ENCODE measurements at places on chromosomes 4 and X.

DNA sequence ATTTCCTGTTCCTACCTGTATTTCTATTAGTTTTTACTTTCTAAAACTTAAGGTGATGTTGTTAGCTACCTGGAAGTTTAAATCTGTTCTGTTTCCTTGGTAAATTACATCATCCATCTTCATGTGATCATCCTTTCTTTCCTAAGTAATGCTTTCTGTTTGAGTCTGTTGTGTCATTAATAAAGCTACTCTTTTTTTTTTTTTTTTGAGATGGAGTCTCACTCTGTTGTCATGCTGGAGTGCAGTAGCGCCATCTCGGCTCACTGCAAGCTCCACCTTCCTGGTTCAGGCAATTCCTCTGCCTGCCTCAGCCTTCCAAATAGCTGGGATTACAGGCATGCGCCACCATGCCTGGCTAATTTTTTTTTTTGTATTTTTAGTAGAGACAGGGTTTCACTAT lies 73.3 kb downstream of the FIP1L1 start:
- peak; percentile 7 for DNase-seq

DNA sequence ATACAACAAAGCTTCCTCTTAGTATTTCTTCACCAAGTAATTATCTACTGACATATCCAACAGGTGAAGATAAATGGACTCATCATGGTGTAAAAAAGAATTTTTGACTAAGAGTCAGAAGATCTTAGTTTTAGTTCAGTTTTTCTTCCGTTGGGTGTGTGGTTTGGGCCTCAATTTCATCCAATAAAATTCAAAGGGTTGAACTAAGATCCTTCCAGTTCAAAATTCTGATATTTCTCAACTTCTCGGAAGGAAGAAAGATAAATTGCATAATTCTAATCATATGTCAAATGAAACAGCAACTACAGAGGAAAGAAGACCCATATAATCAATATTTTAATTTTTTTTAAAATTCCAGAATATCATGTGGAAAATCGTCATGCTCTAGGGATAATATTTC lies 192.7 kb downstream of the SPRY1 start:
- no peak for DNase-seq

DNA sequence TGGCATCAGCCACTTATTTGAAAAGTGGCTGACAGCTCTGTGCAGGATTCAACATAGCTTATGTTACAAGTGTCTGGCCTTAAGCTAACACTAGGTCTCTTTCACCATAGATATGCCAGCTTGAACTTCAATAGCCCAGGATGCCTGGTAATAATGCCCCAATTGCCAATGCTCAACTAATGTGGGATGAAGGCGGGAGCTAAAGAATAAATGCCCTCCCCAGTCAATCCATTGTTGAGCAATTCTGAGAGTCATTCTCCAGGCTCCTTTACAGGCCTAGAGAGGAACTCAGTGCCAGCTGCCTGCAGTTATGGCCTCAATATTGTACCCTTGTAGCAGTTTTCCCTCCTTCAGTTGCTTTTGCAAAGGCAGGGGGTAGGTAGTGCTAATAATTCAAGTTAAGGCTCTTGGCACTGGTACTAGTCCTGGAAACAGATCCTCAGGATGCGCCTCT lies 460.2 kb downstream of the GABRG1 start:
- no peak for DNase-seq

GRCh38 chr4:17664755-17665154 lies 50.3 kb downstream of the MED28 start:
- DNase-seq, result no peak

GRCh38 chr4:154985673-154986072 lies 204.6 kb downstream of the RBM46 start:
- no peak for DNase-seq

DNA sequence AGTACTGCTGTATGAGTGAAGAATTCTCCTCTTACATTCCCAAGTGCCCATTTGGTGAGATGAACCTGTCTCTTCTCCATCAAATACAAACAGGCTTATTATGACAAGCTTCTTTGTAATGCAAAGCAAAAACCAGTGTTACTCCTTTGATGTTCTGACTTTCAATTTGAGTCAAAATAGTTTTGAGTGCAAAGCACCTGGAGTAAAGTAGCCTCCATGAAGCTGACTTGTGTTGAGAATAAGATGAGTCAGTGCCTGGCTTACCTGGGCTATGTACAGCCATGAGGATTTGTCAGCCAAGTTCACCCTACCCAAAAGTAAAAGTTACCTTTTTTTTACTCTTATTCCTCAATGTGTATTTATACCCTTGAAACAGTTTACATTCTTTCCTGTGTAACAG lies 132.5 kb upstream of the FMR1 start:
- DNase-seq, result no peak

DNA sequence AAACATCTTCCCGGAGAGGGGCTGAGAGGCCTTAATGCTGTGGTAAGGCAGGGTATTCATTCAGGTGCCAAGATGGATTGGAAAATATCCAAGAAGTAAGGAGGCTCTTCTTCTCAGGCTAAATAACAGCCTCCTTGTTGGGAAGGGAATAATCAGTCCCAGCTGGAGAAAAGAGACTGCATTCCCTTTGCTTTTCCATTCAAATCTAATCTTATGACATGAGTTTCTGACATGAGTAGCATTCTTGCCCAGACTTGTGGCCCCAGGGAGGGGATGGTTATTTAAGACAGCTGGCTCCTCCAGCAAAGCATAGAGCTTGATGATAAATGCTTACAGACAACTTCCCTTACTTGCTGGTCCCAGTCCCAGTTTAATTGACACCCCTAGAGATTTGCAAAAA lies 98.3 kb downstream of the DCLK2 start:
- no peak for DNase-seq

- no peak for DNase-seq
Observed at GRCh38 chr4:42167709-42168108, 15.3 kb upstream of the BEND4 start.

DNA sequence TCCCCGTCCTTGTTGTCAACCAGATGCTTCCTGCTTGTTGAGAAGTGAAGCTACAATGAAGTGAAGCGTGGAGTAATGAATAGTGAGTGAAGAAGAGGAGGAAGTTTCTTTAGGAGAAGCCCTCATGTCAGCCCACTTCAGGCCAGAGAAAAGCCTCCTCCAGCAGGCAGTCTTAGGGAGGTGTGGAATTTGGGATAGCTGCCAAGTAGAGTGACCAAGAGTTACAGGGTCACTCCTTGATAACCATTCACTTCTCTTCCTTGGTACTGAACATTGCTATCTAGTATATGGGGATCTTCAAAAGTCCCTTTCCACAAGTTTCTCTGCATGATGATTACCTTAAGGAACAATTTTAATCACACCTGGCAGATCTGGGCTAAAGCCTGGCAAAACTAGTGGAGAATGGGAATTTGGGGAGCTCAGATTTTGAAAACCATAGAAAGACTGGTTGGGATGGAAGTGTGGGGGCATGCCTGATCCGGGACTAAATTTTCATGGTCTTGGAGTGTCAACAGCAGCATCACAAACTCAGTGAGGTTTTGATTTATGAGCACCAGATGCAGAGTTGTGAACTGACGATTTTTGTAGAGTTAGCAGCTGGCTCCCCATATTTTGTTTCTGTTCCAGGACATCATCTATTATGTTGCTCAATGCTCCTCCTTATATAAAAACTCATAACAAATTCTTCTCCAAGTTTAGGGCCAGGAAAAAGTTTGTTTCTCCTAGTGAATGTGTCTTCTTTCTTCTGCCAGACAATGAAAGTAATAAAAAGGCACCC lies 53.1 kb downstream of the IGSF1 start:
- no peak for DNase-seq

DNA sequence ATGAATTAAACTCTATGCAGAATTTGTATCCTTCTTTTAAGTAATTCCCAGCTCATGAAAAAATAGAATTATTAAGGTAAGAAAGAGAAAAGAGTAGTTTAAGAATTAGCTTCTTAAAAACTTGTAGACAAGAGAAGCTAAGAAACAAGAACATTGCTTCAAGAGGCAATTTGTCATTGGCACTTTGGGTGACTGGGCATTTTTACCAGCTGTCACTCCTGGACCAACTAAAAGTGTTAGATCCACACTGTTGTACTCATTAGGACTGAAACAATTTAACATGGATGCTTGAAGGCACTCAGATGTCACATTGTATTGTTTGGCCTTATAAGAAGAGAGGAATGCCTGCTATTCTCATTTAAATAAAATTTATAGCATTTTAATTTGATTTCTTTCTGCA lies 7.4 kb downstream of the COL25A1 start:
- no peak for DNase-seq

DNA sequence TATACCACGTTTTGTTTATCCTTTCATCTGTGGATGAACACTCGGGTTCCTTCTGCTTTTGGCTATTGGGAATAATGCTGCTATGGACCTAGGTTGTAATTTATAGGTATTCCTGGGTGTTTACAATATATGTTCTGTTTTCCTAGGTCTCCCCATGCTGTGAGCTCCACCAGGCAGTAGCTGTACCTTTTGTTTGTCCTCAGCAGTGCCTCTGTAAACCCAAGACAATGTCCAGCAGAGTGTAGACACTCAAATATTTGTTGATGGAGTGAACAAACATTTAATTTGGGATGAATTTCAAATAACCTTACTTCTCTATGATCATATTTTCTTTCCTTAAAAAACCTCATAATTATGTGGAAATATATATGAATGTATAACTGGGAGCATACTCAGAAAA lies 259.5 kb upstream of the BOD1L1 start:
- no peak for DNase-seq

DNA sequence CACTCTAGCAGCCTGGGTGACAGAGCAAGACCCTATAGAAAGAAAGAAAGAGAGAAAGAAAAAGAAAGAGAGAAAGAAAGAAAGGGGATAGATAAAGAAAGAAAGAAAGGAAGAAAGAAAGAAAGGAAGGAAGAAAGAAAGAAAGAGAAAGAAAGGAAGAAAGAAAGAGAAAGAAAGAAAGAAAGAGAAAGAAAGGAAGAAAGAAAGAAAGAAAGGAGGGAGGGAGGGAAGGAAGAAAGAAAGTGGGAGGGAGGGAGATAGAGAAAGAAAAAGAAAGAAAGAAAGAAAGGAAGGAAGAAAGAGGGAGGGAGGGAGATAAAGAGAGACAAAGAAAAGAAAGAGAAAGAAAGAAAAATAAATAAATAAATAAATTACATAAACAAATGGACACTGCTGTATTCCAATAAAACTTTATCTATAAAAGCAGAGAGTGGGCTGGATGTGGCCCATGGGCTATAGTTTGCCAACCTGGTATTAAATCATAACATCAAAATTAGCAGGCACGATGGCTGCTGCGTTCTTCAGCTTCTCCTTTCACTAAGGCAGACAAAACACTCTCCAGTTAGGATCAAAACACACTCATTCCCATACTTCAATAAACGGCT lies 165.0 kb downstream of the ZNF674 start:
- no peak for DNase-seq

DNA sequence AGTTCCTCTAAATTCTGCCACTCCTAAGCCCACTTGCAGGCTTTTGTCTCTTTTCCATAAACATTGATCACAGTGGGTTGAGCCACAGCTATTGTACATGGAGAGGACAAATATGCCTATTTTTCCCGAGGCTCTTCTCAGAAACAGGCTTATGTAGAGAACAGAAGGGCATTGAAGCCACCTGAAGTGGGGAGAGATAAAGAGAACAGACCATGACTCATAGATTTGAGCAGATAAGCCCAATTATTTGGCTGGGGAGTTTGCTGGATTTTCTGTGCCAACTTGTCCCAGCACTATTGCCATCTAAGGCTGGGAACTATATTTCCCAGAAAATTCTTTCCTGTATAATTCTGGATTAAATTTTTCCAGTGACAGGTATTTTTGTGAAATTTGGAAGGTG lies 446.1 kb upstream of the RPS6KA3 start:
- no peak for DNase-seq

- no peak for DNase-seq
Observed at GRCh38 chr4:2805712-2806389, 13.0 kb downstream of the SH3BP2 start.

DNA sequence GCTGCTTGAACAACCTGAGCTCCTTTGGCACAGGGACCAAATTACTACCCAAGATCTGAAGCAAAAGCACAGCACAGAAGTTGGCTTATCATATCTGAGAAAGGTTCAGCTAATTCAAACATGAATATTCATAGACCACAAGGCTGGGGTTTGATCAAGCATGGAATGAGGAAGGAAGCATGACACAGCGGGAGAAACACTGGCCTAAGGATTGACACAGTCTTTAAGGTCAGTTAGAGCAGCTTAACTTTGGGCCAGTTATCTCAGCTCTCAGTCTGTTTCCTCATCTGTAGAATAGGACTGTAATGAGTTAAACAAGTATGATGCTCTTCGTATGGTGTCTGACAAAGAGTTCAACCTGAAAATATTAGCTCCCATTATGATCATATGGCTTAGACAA lies 88.5 kb upstream of the CBR4 start:
- no peak for DNase-seq

DNA sequence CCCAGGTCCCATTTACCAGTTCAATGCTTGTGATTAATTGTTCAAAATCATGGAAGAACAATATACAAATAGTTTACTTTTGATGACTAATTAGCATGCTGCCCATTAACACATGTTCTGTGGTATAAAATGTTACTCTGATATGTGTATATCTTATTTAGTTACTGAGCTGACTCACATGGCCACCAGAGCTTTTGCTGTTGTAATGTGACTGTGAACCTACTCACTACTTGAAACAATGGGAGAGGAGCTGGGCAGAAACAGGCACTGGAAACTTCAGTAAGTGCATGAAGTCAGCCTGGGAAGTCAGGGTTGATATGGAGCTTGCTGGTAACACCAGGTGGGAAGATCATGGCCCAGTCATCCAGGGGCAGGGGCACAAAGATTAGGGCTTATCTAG lies 72.7 kb upstream of the MAD2L1 start:
- DNase-seq, result no peak

- DNase-seq, result no peak
Observed at GRCh38 chrX:54359408-54359807, 1.6 kb upstream of the WNK3 start.

GRCh38 chr4:127179256-127180087 lies 453.3 kb upstream of the INTU start:
- DNase-seq, result no peak

DNA sequence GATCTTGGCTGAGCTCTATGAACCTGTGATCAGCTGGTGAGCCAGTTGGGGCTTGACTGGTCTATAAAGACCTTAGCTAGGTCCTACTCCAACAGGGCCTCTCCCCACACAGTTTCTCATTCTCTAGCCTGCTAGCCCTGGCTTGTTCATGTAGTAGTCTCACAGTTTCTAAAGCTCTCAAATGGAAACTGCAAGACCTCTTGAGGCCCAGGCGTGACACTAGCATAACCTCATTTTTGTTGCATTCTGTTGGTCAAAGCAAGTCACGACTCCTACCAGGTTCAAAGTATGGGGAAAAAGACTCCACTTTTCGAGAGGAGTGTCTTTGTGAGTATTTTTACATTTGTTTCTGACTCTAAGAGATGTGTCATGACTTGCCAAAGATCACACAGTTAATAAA lies 50.9 kb downstream of the CEP44 start:
- DNase-seq, result no peak

DNA sequence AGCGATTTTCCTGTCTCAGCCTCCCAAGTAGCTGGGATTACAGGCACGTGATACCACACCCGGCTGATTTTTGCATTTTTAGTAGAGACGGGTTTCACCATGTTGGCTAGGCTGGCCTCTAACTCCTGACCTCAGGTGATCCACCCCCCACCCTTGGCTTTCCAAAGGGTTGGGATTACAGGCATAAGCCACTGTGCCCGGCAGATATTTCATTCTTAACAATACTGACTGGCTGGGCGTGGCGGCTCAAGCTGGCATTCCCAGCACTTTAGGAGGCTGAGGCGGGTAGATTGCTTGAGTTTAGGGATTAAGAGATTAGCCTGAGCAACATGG lies 1.3 kb downstream of the PQBP1 start:
- no peak for DNase-seq
